ENCODE measurements at places on chromosomes 1 and 21.

DNA sequence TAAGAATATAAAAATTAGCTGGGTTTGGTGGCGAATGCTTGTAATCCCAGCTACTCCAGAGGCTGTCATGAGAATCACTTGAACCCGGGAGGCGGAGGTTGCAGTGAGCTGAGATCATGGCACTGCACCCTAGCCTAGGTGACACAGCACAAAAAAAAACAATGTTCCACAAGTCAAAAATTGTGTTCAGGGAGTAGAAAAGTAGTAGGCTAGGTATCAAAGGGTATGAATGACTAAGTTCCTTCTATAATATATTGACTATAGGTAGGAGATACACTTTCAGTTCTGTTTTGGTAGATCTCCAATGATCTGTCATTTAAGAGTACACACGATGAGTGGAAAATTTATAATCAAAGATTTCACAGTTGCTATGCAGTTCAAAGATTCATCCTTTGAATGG is 16.7 kb downstream of the USP48 start:
- no peak for DNase-seq

DNA sequence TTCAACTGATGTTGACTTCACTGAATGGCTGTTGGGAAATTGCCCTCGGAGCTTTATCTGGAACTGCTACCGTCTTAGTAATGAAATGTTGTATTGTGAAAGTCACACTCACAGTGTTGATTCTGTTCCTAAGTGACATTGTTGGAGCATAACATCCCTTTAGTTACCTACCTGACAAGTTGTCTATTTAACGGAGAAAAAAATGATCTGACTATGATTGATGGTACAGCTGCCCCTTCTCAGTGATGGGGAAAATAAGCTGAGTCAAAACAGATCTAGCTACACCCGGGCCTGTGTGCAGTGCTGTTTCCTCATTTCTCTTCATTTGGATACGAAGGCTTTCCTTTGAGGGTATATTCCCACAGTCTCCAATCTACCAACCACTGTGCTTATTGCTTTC is 472.3 kb upstream of the BRINP3 start:
- no peak for DNase-seq

DNA sequence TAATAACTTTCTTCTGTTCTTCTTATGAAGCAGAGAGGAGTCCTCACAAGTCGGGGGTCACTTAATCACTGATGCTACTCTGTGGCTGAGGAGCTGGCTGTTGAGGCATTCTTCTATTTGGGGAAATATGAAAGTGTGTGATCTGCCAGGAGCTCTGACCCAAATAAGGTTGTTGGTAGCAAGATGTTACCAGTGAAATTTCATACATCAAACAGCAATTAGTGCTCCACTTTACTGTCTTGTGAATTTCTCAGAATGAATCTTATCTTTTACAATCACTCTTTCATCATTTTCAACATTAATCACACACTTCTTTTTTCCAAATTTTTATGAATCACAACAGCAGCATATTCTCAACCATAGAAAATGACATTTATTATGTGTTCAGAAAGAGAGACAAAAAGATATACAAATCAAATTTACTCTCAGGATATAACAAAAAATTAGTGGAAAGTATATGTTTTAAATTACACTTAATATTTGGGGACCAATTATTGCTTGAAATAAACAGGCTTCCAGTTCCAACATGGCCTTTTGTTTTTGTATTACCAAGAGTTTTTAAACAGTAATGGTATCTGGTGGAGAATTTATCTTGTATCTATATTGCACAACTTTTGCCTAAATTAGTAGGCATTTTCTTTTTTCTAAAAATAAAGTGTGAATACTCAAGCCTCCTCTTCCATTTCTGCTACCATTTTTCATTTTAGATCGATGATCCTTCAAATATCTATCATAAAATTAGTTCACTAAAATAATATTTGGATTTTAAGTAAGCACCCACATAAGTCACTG is 9.6 kb downstream of the PTGER3 start:
- no peak for DNase-seq

DNA sequence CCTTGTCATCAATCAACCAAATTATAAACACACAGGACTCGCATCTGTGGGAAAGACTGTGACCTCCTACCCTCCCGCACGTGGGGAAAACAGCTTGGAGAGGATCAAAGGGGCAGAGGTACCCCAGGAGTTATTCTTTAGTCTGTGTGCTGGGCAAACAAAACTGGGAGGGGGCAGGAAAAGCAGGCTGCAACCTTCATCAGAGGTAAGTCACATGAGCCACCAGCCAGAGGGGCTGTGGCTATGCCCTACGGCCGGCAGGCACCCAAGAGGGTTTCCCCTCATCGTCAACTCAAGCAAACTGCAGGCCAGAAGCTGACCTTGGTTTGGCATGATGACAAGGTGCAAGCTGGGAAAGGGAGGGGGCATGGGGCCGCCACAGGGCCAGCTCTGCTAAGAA is 12.5 kb downstream of the SMIM12 start:
- DNase-seq: no peak

- no peak for DNase-seq
These were observed 1171.8 kb upstream of the B3GALT2 start for GRCh38 chr1:194358208-194358581.

DNA sequence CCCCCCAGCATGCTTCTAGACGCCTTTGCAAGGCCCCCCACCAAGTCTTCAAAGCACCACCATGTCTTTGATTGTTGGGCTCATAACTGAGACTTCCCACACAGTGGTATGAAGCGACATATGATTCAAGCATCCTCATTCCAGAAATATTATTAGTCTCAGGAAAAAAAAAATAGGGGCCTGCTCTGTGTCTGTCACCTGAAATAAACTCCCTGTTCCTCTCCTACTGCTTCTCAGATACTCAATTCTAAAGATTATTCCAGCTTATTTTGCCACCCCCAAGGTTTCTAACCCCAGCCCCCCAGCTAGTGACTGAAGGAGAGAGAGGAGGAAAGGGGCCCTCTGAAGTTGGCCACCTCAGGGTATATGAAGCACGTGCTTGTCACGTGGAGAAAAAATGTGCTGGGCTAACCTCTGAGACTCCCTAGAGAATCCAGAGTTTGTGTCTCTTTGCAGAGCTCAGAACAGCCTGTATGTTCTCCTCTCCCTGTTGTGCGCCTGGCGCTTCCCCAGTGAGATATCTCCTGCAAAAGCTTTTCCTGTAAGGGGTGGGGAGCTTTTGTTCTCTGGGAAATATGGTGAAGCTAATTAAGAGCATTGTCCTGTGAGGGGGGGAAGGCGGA is 35.9 kb upstream of the RASAL2 start:
- no peak for DNase-seq

DNA sequence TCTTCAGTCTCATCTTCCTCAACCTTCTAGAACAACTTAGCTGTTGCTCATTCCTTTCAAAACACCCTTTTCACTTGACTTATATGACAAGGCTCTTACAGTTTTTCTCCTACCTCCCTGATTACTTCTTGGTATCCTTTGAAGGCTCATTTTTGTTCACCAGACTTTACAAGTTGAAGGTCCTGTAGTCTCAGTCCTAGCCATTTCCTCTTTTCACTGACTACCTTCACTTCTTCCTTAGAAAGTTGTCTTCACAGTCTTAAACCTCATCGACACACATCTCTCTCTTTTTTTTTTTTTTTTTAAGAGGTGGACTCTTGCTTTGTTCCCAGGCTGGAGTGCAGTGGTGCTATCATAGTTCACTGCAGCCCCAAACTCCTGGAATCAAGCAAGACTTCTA is 6.6 kb upstream of the TP53BP2 start:
- DNase-seq: no peak

- DNase-seq: no peak
These were observed 2.6 kb downstream of the TUFT1 start for GRCh38 chr1:151542710-151543129.

DNA sequence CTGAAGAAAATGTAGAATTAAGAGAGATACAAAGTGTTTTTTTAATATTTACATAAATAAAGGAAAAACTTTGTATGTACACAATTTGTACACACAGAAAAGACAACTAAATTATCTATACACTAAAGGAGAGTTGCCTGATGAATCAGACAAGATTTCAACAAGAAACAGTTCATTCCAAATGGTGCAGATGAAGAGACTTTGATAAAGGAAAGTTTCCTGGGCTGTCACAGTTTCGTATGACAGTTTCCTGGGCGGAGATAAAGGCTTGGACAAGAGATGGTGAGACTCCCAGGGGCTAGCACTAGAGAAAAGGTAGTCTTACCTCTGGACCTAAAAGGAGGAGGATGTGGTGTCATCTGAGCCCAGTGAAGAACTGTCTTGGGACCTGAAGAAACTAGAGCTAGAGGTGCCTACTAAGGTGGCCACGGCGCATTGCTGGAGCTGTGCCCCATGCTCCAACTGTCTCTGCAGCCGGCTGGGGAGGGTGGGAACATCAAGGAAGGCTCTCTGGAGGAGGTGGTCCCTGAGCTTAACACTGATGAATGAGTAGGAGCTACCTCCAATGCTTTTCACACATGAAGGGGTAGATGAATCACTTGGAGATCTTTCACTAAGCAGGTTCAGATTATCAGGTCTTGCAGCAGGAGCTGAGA is 32.2 kb downstream of the ETS2 start:
- DNase-seq: no peak

DNA sequence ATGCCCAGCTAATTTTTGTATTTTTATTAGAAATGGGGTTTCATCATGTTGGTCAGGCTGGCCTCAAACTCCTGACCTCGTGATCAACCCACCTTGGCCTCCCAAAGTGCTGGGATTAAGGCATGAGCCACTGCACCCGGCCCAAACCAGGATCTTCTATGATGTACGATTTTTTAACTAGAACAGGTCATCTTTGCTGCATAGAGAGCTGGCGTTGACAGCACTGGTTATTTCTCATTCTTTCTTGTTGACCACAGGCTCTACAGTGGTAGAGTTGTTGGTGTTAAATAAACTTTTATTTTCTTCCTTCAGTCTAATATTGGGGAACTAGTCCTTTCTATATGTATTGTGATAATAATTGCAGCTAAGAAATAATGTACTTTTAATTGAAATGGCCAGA is 3.8 kb upstream of the MAB21L3 start:
- DNase-seq: no peak

DNA sequence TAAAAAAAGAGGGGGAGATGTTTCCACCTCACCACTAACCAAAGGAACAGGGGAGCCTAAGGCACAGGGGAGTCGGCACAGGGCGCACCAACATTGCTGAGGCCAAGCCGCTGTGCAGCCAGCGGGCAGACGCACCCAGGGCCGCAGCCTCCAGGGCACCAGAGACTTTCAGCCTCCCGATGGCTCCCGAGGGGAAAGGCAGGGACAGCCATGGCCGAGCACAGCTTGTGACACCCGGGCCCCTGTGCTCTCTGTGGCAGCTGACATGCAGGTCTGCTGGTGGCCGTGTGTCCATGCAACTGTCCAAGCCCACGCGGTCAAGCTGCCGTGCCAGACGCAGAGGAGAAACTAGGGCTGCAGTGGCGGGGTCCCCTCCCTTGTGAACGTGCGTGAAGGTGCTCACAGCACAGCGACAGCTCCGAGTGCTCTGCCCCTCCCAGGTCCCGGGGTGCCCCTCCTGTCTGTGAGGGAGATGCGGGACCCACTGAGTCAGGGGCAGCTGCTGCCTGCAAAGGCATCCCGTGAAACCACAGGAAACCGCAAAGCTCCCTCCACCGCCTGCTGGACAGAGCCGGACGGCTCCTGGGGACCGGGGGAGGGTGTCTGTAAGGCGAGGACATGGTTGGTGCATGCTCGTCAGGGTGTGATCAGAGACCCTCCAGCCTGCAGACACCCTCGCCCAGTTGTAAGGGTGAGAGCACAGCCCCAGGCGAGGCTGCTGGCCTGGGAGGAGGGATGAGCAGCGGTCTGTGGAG is 2.5 kb downstream of the KRTAP10-11 start:
- no peak for DNase-seq

- no peak for DNase-seq
These were observed 101.7 kb downstream of the ADSS2 start for GRCh38 chr1:244350027-244350426.

GRCh38 chr1:108590441-108590840 is 30.5 kb downstream of the EEIG2 start:
- DNase-seq: no peak

GRCh38 chr1:150574260-150575071 is 4.9 kb downstream of the MCL1 start:
- no peak for DNase-seq

DNA sequence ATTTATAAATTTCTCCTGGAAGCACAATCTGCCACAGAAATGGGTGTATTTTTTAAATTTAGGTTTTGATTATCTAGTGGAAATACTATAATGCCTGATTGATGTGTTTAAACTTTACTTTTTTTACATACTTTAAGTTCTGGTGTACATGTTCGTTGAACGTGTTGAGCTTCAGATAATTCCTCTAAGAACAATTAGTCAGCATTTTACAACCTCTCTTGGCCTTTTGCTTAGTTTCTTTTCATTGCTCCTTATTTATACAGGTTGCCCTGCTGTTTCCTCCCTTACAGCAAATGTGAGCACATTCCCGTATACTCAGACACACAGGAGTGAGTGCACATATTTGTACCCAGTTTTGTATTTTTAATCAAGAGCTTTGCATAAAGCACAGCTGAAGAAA is 1038.9 kb downstream of the BRINP3 start:
- no peak for DNase-seq

- DNase-seq: no peak
These were observed 70.3 kb downstream of the PTPRU start for GRCh38 chr1:29306471-29307140.

DNA sequence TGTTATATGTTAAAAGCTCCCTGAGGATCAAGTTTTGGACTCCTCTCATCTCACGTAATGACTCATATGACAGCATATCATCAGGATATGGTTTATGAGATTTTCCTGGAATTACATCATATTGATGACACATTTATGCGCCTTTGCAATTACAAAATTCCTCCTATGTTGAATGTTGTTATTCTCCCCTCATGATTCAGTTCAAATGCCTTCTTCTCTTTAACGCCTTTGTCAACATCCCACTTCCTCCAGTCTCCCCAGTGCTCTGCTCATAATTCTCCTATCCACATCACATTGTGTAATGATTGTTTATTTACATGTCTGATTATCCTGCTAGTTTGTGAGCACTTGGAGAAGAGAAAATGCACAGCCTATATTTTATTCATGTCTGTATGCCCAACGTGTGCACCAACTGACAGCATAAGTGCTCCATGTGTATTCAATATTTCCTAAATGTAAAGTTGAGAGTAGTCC is 80.9 kb upstream of the BACH1 start:
- DNase-seq: no peak

DNA sequence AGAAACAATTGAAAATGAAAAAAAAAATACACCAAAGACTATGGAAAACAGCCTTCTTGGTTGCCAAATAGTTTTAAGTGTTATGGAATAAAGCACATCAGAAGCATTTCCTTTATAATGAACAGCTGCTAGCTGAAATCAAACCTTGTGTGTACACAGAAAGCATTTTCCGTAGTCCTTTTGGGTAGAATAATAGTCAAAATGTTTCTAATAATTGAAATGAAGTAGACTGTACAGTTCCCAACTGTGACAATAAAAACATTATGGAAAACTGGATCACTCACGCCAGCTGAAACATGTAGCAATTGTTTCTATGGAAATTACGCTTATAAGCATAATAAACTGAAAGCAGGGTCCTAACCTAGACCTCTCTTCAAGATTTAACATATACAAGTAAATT is 856.3 kb upstream of the B3GALT2 start:
- DNase-seq: no peak

Data from stimulated activated CD8-positive, alpha-beta memory T cell treated with anti-CD3 and anti-CD28 coated beads, Interleukin-7, amount 100 ng/mL, for 1 hour (primary cell).